ENCODE measurements at places on chromosomes 1 and 21. TPM values are rescaled to one million over a fixed set of nuclear protein-coding genes. Genes with fewer than 3 reads are reported as not detected.

AGT gene
- not detected for total RNA-seq

HSD3B1 gene
- total RNA-seq = not detected

TOR1AIP1 gene
- 51.6 TPM for total RNA-seq

DISC1 gene
- total RNA-seq = 7.6 TPM

C1orf210 gene
- total RNA-seq = not detected

ARHGAP29 gene
- not detected for total RNA-seq

DNA sequence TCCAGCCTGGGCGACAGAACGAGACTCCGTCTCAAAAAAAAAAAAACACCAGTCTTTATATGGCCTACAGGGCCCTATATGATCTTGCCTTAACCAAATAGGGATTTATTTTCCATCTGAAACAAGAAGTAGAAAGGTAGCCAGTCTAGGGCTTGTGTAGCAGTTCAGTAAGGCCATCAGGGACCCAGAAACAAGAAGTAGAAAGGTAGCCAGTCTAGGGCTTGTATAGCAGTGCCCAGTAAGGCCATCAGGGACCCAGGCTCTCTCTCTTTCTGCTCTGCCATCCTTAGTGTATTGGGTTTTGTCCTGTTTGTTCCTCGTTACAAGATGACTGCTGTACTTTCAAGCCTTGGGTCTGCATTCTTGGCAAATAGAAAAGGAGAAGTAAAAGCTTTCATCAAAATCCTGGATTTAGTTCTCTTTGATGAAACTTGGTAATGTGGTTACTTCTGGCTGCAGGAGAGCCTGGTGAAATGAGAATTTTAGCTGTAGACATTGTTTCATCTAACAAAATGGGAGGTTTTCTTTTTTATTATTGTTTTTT lies 46.1 kb downstream of the PKN2 start:
- H3K27ac ChIP-seq = no peak overlapping the region
- H3K27me3 ChIP-seq = no peaks in the 10 kb centered on the region
- no peak for DNase-seq
- no peak overlapping the region for H3K4me3 ChIP-seq

DNA sequence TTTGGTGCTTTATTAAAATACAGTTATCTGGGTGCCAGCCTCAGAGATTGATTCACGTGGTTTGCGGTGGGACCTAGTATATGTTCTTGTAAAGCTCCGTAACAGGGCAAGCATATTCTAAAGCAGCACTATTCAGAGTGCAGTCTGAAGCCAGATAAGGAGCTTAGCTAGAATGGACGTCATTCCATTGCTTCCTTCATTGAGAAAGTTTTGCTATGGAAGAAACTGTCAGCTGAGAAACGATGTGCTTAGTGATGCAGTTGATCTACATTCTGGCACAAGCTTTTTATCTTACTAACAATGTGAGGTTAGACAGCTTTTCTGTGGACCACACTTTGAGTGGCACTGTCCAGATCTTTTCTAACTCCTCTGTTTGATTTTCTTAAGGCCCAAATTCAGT lies 26.2 kb downstream of the SLC44A3 start:
- H3K4me3 ChIP-seq = no peak overlapping the region
- H3K27ac ChIP-seq = no peak overlapping the region
- H3K27me3 ChIP-seq = peaks cover 15% of the 10 kb centered on the region
- no peaks in the 10 kb centered on the region for H3K36me3 ChIP-seq
- H3K4me1 ChIP-seq = no peaks in the 10 kb centered on the region
- DNase-seq = no peak

DNA sequence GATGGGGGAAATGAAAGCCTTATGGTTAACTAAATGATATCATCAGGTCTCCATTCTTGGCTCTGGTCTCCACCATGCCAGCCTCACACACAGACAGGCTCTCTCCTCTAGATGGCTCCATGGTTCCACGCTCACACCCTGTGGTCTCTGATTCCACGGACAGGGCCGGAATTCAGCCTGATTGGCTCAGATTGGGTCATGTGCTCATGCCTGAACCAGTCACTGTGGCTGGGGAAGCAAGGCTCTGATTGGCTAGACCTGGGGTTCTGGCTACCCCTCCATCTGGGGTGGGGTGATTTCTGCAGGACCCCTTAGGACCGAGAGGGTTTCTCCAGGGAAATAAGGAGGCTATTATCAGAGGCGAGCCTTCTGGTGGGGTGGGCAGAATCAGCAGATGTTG lies 277.0 kb downstream of the PTPRU start:
- DNase-seq = no peak
- no peak overlapping the region for H3K4me3 ChIP-seq
- peaks cover 12% of the 10 kb centered on the region for H3K27me3 ChIP-seq
- H3K36me3 ChIP-seq = no peaks in the 10 kb centered on the region
- H3K27ac ChIP-seq = no peak overlapping the region

DNA sequence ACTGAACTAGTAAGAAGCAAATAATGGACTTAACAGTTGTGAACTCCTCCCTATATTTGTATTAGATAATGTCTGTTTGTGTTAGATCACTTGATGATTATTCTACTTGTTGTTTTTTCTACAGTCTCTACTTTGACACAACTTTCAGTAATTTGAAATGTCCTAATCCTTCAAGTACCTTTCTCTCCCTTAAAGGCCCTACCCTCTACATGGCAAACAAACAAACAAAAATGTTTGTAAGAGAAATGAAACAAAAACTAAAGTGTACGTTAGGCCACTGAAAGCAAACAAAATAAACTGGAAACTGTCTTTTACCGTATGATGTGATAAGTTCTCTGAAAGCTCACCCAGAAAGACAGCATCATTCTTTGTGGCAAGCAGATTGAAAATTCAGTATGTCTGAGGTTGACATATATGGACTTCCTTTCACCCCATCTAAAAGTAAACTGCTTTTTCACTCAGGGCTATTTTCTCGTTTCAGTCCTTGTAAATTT lies 255.9 kb upstream of the SNX7 start:
- DNase-seq = no peak
- H3K27ac ChIP-seq = no peak overlapping the region
- H3K27me3 ChIP-seq = no peaks in the 10 kb centered on the region
- H3K36me3 ChIP-seq = no peaks in the 10 kb centered on the region
- no peaks in the 10 kb centered on the region for H3K4me1 ChIP-seq
- no peak overlapping the region for H3K4me3 ChIP-seq

DNA sequence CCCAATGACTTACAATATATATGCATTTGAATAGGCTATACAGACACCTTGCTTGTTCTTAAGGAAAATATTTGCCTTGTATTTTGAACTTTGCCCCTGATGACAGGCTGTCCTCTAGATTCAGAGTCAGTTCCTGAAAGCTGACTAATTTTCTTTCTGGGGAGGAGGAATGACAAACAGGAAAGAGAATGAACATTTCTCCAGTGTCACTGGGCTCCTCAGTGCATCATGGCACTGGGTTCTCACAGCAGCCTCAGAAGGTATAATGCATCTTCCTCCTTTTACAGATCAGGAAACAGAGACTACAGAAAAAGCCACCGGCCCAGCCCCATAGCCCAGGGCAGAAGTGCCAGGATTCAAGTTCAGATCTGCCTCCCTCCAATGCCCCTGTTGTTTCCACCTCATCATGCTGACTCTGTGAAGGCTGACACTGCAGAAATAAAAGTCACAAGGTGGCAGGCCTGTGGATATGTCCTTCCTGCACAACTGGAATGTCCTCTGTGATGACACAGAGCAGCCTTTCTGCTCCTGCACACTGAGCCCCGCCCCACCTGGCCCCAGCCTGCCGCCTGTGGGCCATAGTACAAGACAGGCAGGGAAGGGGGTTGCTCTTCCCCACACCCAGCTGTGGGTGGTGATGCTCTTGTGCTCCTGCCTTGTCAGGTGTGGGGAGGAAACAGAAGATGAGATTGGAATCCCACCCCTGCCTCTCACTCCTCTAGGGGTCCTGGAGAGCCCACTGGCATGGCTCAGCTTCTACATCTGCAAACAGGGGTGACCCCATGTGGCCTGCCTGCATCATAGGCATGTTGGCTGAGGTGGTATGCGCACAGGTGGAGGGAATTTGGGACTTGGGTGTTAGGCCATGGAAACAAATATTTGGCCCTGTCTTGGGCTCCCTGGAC lies 6.4 kb downstream of the TTC22 start:
- H3K4me1 ChIP-seq = peaks cover 42% of the 10 kb centered on the region
- no peak for DNase-seq
- peaks cover 17% of the 10 kb centered on the region for H3K36me3 ChIP-seq
- H3K27ac ChIP-seq = no peak overlapping the region
- no peak overlapping the region for H3K4me3 ChIP-seq

- H3K4me3 ChIP-seq = peak overlapping the region; percentile 79
- no peaks in the 10 kb centered on the region for H3K36me3 ChIP-seq
- H3K27ac ChIP-seq = peak overlapping the region; percentile 41
- peaks cover 10% of the 10 kb centered on the region for H3K4me1 ChIP-seq
Observed at GRCh38 chr1:160046494-160047110, 14.8 kb upstream of the PIGM start.

DNA sequence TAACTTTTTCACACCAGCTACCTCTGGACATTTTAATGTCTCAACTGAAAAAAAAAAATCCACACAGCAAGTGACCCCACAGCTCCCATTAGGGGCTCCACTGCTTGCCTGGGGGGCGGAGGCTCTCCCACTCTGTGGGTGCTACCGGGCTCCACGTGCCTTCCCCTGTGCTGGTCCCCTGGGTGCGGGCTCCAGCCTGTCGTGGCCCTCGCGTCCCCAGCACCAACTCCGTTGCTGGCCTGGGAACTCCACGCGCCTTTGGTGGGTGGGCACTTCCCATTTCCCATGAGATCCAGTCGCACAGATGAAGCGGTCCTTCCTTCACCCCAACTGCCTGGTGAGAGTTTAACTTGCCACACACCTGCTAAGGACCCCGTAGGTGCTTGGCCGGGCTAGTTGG lies 27.1 kb upstream of the GPR153 start:
- no peaks in the 10 kb centered on the region for H3K4me1 ChIP-seq
- no peaks in the 10 kb centered on the region for H3K36me3 ChIP-seq
- no peaks in the 10 kb centered on the region for H3K27me3 ChIP-seq
- H3K4me3 ChIP-seq = no peak overlapping the region
- no peak overlapping the region for H3K27ac ChIP-seq
- no peak for DNase-seq

GRCh38 chr1:211359876-211360275 lies 33.2 kb downstream of the TRAF5 start:
- H3K4me1 ChIP-seq = peaks cover 14% of the 10 kb centered on the region
- H3K36me3 ChIP-seq = peaks cover 13% of the 10 kb centered on the region
- no peaks in the 10 kb centered on the region for H3K27me3 ChIP-seq
- H3K27ac ChIP-seq = peak overlapping the region; percentile 39
- no peak for DNase-seq

DNA sequence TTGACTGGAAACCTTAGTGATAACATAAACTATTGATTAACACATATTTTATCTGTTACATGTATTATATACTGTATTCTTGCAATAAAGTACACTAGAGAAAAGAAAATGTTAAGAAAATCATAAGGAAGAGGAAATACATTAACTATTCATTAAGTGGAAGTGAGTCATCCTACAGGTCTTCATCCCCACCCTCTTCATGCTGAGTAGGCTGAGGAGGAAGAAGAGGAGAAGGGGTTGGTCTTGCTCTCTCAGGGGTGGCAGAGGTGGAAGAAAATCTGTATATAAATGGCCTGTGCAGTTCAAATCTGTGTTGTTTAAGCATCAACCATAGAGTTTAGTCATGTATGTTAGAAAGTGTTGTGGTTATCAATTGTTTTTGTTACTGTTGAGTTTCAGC lies 66.1 kb upstream of the CHODL start:
- H3K27me3 ChIP-seq = no peaks in the 10 kb centered on the region
- H3K4me3 ChIP-seq = no peak overlapping the region
- H3K4me1 ChIP-seq = no peaks in the 10 kb centered on the region

DNA sequence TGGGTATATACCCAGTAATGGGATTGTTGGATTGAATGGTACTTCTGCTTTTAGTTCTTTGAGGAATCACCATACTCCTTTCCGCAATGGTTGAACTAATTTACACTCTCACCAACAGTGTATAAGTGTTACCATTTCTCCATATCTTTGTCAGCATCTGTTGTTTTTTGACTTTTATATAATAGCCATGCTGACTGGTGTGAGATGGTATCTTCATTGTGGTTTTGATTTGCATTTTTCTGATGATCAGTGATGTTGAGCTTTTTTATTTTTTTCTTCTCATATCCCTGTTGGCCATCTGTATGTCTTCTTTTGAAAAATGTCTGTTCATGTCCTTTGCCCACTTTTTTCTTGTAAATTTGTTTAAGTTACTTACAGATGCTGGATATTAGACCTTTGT lies 14.1 kb downstream of the DNM3 start:
- no peak overlapping the region for H3K4me3 ChIP-seq
- no peak overlapping the region for H3K27ac ChIP-seq
- no peaks in the 10 kb centered on the region for H3K4me1 ChIP-seq
- peaks cover 7% of the 10 kb centered on the region for H3K27me3 ChIP-seq

- H3K4me3 ChIP-seq = peak overlapping the region; percentile 95
- no peaks in the 10 kb centered on the region for H3K27me3 ChIP-seq
- H3K36me3 ChIP-seq = no peaks in the 10 kb centered on the region
- peak; percentile 5 for DNase-seq
- H3K27ac ChIP-seq = peak overlapping the region; percentile 98
- peaks cover 50% of the 10 kb centered on the region for H3K4me1 ChIP-seq
Observed at GRCh38 chr1:167221126-167221737, 546 bp downstream of the POU2F1 start.

DNA sequence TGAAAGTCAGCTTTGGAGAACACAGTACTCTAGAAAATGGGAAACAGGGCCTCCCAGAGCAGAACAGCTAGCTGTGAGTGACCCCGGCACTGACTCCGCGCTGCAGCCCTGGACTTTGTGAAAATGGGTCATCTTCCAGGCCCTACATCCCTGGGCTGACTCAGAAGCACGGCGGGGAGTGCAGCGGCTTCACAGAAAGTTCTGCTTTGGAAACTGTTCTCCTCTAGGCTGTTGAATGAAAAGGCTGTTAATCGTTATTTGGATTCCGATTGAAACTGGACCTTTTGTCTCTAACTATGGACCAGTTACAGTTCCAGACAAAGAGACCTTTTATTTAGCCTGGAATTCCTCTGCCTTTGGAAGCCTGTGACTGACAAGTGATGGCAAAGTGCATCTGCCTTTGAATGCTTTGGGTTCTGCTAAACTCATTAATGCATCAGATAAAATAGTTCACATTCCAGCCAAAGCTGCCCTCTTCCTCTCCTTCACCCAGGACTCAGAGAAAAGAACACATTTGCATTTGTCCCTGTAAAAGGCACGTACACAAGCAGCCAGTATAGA lies 144.9 kb upstream of the HOOK1 start:
- H3K4me1 ChIP-seq = no peaks in the 10 kb centered on the region
- no peaks in the 10 kb centered on the region for H3K27me3 ChIP-seq
- peaks cover 12% of the 10 kb centered on the region for H3K36me3 ChIP-seq
- DNase-seq = no peak
- no peak overlapping the region for H3K4me3 ChIP-seq
- no peak overlapping the region for H3K27ac ChIP-seq

DNA sequence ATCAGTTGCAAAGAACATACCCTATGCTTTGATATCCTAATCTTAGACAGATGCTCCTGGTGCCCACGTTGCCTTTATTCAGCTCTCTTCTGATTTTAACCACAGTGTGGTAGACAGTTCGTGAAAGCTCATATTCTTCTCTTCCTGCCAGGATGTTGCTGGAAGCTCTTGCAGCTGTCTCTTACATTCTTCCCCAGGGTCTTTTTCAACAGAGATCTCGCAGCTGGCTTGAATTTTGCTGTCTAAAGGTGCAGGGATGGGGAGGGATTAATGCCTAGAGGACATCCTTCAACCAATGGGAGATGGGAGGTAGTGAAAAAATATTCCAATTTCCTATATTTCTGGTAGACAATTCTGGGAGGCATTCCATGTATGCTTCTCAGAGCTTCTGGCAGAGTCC lies 150.0 kb upstream of the APP start:
- no peak overlapping the region for H3K4me3 ChIP-seq
- H3K36me3 ChIP-seq = no peaks in the 10 kb centered on the region
- H3K27ac ChIP-seq = no peak overlapping the region
- H3K4me1 ChIP-seq = no peaks in the 10 kb centered on the region

GRCh38 chr1:204289280-204289679 lies 70.4 kb downstream of the PLEKHA6 start:
- H3K27ac ChIP-seq = no peak overlapping the region
- H3K36me3 ChIP-seq = no peaks in the 10 kb centered on the region
- H3K4me3 ChIP-seq = no peak overlapping the region
- peaks cover 32% of the 10 kb centered on the region for H3K4me1 ChIP-seq

All from naive thymus-derived CD8-positive, alpha-beta T cell (primary cell).